ENCODE measurements at places on chromosomes 5 and 9.
A peak's percentile ranks its signal among the peaks of the same experiment; 100 is the strongest.

DNA sequence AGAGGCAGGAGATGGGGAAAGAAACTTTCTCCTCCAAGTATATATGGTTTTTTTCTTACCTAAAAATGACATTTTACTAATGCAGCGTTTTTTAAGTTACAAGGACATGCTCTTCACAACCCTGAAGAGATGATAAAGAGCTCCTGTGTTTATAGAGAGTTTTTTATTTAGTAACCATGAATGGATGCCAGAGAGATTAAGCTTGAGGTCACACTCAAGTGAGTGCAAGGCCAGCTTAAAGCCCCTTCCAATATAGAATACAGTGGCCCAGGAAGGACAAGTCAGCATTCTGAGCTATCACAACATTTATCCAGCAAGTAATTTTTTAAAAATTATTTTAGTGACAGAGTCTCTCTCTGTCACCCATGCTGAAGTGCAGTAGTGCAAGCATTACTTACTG is 6.7 kb upstream of the HAVCR2 start:
- no peak for DNase-seq

DNA sequence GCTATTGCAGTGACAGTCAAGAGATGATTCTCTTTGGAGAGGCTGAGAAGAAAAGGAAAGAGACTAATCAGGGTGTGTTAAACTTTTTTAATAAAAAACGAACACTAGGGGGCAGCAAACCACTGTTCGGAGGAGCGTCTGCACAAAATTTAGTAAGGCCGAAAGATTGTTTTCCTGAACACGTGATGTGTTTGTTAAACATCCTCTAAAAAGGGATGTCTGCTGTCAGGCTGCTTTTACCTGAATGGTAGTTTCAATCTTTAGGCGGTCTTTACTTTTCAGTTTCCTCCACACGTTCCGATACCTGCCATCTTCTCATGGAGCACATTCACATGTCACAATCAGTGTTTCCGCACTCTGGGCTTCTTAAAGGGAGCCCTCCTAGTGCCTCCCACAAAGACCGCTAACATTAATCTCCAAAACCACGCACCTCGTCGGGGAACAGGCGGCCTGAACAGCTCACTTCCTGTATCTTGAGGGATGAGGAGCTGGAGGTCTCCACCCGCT is 125.2 kb downstream of the GPBP1 start:
- peak; percentile 68 for DNase-seq

DNA sequence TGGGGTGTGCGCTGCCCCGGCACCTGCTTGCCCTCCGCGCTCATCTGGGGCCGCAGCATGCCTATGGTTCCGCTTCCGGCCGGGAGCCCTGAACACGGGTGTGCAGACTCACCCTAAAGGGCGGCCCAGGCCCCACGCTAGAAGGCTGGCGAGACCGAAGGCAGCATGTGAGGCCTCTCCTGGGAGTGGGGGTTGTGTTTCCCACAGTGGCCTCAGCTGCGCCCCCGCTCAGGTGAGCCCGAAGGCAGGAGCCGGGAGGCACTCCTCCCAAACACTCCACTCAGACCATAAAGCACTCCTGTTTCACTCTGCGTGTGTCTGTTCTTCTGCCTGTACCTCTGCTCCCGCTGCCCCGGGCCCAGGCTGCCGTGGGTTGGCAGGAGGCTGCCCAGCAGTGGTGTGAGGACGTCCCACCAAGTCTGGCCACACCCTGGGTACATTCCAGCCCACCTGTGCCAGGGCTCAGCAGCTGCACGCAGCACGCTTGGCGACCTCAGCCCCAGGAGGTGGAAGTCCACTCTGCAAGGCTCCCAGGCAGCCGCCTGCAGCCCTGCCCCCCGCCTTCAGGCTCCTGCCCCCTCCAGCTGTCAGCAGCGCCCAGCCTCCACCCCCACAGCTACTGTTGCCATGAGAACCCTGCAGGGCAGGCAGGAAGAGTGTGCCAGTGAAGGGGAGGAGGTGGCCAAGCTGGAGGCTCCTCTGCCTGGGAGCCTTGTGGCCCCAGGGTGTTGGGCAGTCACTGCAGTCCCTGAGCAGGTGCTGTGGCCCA is 1.2 kb upstream of the AJM1 start:
- DNase-seq = peak; percentile 38

DNA sequence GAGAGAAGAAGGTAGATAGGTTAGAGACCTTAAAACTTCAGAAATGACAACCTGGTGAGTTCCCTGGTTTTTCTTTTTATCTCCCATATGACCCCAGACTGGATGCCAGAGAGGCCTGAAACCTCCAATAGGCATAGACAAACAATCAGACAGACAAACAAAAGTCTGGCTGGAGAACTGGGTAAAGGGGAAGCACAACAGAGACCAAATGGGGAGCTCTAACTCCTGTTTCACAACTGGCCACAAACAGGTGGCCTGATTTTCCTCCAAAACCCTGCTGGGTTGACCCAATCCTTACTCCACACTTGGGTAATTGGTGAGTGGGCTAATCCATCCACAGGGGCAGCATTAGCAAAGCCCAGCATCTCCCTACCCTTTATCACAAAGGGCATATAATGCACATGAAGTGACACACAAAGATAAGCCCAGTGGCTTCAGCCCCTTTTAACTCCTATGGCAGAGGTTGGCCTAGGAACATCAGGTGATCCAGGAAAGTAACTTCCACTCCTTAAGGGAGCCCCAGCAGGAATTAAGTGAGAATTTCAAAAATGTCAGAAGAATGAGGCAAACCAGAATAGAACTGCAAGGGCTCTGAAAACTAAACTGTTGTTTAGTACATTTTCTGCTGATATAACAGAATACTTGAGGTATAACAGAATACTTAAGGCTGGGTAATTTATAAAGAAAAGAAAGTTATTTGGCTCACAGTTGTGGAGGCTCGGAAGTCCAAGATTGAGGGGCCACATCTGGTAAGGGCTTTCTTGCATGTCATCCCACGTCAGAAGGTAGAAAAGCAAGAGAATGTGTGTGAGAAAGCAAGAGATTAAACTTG is 60.9 kb upstream of the ROR2 start:
- DNase-seq = no peak

DNA sequence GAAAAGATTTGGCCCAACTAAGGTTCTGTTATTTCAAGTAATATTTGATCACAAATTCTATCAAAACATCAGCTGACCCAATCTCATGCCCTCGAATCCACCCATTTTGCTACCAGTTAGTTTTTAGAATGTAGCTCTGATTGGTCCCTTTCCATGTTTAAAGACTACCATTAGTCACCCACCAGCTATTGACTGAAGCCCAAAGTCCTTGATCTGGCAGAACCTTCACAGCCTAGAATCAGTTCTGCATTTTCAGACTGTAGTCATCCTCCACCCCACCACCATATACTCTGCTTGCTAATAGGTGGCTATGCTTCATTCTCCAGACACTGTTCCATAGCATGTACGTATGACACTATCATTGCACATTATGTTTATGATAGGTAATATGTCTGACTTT is 182.2 kb upstream of the TARS1 start:
- no peak for DNase-seq

- DNase-seq = no peak
These were observed 1131.0 kb downstream of the MAT2B start for GRCh38 chr5:164636456-164636855.

GRCh38 chr9:16542290-16542689 is 328.2 kb downstream of the BNC2 start:
- no peak for DNase-seq

GRCh38 chr5:86964889-86965288 is 302.8 kb upstream of the RASA1 start:
- no peak for DNase-seq

DNA sequence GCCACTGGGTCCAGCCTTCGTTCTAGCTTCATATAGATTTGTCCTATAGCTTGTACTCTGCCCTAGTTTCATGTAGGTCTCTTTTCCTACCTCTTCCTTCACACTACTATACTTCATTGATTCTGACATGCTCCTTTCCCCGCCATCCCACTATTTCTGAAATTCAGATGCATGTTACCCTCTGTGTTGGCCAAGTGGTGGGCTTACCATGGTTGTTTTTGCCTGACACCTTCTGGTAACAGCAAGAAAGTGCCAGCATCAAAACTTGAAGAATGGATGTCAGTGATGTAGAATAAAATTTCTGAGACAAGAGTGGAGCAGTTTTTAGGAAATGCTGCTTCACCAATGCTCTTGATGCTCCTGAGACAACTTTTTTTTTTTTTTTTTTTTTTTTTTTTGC is 19.5 kb upstream of the SERINC5 start:
- no peak for DNase-seq

DNA sequence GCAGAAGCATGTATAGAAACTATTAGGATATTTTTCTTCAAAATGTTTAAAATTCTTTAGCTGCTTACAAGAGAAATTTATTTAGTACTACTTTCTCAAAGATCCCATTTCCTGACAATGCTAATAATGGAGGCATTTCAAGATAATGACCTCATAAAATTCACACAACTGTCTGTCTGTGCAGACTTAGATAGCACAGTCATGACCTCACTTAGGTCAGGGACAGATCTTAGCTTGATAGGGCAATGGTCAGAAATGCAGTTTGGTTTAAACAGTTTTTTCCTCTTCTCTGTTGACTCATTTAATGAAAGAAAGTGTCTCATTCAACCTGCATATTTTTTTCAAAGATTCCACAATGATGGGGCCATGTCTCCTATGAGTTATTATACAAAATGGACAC is 128.4 kb downstream of the GRIA1 start:
- DNase-seq = no peak

DNA sequence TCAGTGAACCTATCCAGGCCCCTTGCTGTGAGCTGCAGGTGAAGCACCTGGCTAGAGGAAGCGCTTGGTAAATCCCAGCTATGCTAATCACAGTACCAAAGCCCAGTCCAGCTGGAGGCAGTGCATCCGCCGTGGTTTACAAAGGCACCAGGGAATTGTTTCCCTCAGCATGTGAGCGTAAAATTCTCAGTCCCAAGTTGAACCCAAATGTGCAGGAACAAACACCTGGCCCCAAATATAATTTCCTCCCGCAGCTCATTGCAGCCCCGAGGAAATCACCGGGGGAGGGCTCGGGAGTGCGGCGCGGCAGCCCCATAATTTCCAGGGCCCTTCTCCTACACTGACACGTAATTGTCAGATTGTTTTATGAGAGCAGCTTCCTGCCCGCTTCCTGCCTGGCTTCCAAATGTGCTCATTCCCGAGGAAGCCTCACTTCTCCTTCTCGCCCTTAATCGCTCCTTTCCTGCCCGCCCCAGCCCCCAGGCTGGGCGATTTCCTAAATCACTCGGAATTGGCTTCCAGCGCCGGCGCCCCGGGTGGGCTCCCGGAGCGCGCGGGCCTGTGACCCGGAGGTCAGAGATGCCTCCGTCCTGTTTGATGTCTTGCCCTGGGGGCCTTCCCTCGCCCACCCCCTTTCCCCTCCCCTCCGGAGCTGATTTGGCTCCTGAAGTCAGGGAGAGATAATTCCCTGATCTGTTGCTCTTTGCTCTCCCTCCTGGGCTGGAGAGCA is 134.4 kb downstream of the FGF1 start:
- no peak for DNase-seq

DNA sequence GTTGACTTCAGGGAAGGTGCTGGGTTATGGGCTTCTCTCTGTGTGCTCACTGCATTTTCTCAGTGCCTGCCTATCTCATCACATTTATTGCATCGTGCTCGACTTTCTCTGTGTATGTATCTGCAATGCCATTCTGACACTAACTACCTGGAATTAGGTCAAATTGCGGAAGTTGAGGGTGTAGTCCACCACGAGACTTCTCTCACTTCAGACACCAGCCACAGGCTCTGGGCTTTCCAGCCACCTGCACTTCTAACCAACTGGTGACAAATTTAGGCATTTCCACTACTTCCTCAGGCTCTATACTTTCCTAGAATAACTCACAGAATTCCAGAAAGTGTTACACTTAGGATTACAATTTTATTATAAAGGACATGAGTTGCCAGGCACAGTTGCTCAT is 188.6 kb upstream of the ZNF608 start:
- DNase-seq = no peak

DNA sequence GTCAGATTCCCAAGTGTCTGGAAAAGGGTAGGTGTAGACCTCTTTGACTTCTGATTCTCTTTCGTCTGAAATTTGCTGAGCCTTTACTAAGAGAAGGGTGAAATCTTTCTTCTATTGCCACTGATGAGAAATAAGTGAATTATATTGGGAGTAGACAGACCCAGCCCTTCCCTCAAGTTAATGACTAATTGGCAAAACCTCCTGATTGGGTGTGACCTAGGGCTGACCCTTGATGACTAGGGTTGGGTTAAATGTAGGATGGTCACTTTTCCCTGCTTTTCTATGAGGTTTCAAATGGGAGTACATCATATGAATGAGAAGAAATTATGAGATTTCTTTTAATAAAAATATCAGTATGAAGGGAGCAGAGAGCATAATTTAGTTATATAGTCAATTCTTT is 73.4 kb upstream of the C5orf46 start:
- peak; percentile 64 for DNase-seq

DNA sequence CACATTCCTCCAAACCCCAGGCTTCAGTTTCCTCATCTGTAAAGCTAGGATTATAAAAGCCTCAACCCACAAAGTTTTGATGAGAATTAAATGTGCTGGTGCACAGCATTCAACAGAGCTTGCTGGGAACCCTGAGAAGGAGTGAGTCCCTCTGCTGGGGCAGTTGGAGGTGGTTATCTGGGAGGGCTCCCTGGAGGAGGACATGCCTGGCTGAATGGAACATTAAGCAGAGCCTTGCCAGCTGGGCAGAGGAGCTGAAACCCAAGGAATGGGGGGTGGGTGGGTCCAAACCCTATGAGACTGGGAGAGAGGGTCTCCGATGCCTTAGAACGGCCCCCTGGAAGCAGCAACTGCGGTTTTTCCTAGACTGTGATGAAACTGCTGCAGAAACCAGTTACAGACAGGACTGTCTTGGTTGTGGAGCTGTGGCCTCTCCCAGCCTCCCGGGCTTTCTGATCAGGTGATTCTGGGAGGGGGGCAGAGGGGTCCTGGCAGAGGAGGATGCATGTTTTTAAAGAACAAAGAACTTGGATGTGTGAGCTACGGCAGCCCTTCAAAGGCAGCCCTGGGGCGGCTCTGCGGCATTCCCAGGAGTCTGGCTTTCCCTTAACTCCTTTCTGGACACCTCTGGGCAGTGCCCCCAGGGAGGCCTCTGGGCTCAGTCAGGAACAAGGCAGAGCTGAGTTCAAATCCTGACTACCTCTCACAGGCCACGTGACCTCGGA is 20.8 kb downstream of the FIBCD1 start:
- DNase-seq = no peak

DNA sequence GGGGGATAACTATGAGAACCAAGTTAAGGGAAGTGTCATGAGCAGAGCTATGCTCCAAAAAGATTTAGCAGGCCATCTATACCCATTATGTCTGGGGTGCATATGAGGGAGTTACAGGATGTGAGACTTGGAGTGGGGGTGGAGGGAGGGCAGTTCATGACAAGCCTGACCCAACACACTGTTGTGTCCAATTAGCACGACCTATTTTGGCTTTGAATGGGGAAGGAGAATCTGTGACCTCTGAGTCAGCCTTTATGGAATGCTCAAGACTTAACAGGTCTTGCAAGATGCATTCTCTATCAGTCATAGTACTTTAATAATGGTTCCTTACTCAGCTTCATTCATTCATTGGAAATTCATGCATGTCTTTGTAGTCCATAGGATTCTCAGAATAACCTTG is 71.7 kb downstream of the GRIA1 start:
- peak; percentile 88 for DNase-seq

DNA sequence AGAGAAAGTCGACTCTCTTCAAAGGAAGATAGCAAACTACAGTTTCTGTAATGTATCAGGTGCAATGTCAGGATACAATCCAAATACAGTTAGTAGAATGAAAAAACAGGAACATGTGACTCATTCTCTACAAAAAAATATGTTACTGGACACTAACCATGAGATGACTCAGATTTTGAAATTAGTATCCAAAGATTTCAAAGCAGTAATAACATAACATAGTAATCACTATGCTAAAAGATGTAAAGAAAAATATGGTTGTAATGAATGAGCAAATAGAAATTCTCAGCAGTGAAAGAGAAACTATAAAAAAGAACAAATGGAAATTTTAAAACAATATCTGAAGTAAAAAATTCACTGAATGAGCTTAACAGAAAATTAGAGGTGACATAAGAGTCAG is 42.3 kb downstream of the SHOC1 start:
- no peak for DNase-seq

All from RWPE1 (cell line).